ENCODE measurements at places on chromosomes 5 and 9. TPM values are rescaled to one million over a fixed set of nuclear protein-coding genes. Genes with fewer than 3 reads are reported as not detected.
A peak's percentile ranks its signal among the peaks of the same experiment; 100 is the strongest.

DNA sequence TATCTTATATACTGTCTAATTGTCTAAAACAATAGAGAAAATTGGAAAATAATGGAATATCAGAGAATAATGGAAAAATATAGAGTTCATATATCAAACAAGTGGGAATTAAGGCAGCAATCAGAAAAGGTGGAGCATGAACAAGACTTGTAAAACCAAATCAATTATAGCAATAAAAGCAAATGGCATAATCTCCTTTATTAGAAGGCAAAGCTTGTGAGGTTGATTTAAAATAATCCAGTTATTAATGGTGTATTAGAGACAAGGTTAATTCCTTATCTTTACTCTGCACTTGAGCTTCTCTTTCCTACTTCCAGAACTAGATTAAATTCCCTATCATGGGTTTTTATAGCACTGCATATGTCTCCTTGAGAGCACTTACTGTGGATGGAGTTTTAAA, 64.1 kb downstream of the AMBP start:
- no peak for DNase-seq

DNA sequence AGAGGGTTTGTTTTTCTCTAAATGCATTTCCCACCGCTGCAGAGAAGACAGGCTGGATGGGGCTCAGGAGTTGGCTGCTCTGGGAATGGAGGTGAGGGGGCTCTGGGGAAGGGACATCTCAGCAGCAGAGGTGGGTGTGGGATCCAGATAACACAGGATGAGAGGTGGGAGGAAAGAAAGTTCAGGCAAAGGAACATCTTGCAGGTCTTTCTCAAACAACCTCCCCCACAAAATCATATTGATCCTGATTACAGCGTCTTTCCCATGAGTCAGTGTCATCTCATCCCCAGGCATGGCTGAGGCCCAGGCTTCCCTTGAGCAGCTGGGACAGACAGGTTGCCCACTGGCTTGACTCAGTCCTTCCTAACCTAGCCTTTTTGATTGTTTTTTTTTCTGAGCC, 11.3 kb upstream of the ACSL6 start:
- peak; percentile 18 for DNase-seq

- no peak for DNase-seq
Observed at GRCh38 chr5:14147210-14147609, 4.1 kb downstream of the TRIO start.

DNA sequence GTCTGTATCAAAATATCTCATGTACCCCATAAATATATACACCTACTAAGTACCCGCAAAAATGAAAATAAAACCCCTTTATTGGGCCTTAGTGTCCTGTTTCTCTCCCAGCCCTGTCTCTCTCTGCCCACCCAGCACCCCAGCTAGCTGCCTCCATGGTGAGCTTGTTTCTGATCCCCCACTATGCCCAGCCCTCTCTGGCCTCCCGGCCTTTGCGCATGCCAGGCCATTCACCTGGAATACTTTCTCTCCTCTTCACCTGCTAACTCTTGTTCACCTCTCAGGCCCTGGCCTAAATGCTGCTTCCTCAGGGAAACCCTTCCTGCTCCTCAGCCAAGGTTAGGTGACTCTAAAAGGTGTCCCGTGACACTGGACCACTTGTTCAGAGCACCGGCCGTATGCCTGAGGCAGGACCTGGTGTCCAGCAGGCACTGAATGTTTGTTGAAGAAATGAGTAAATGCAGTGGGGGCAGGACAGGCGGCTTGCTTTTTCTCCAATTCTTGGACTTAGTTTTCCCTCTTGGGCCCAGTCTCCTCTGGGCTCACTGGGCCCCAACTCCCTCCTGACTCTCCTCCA, 58.5 kb downstream of the PSD2 start:
- DNase-seq = no peak

DNA sequence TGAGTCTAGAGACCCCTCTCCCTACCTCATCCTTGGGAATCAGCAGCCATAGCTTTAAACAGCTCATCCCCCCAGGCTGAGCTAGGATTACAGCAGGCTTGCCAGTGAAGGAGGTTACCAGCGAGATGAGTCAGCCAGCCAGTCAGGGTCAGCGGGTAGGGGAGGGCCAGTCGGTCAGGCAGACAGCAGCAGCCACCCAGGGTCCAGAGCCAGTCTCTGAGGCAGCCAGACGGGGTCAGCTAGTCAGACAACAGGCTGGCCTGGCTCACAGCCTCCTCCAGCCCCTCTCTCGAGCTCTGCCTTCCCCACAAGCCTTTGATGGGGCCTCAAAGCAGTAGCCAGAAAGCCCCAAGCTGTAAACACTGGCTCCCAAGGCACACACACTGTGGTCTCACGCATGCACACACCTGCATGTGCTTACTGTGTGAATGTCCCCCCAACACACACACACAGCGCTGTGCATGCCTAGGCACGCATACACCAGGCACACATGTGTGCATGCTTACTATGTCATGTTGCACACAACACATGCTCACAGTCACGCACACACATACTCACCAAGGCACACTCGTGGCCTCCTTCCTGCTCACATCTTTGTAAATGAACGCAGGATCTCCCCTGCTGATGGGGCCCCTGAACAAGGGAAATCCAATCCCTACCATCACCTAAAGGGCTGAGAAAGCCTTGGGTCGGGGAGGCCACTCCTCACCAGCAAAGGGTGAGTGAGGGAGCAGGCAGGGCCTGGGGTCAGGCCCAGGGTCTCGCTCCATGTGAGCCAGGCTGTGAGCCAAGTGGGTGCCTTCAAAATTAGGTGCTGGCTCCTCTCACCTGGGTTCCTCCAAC, 28.2 kb upstream of the CPLX2 start:
- peak; percentile 86 for DNase-seq

DNA sequence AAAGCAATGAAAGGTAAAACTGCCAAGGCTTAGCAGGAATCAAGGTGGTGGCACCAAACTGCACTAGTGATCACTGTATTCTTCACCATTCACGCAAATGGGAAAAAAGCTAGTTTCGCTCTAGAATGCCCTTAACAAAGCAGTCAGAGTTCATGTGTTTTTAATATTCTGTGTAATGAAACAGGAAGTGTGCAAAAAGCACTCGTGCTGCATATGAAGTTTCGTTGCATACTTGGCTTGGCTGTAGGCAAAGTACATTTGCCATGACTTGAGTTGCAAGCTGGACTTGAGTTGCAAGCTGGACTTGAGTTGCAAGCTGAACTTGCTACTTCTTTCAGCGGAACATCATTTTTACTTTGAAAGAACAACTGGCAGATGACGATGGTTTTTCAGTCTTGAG, 55.4 kb downstream of the FOXI1 start:
- DNase-seq = no peak

GRCh38 chr9:70595211-70595610, 180.8 kb upstream of the KLF9 start:
- no peak for DNase-seq

DNA sequence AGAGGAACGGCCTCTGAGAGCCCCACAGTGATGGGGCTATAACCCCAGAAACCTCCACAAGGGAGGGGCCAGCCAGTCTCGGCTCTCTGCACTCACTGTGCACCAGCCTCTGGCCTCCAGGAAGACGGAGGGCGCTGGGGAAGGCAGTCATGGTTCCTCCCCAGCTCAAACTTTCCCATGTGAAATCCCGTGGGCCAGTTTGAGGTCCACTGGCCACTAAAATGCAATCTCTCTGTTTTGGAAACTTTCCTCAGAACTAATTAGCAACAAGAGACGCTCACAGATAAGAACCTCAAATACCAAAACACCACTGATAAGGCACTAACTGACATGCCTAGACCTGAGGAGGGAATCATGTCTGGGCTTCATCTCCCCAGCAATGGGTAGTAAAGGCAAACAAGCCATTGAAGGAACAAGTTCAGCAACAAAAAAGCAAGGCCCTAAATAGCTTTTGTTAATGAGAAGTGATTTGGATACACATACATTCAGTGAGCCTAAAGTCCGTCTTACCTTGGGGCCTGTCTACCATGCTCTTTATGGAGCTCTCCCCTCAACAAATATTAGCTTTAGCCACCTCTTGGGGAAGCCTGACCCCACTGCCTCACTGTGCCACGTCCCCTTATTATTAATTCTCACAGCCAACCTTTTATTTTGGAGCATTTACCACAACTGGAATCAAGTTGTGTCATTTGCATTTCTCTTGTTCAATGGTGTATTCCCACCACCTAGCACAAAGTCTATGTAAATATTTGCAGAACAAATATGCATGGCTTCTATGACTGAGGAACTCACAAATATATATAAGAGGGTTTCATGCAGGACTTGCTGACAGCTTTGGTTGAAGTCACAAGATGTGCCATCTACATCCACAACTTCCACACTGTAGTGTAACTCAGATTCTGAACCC, 56.1 kb upstream of the GLRX start:
- no peak for DNase-seq

Gene ADRA1B
- 0.80 TPM for total RNA-seq

Gene SCAMP1
- 41.7 TPM for total RNA-seq

Gene TTC39B
- total RNA-seq = 0.51 TPM

Gene NUP155
- total RNA-seq = 54.8 TPM

Data from Daoy (cell line).